Putamen (tissue), 1 donor: ENCODE measurements at places on chromosomes 6 and 20.

GRCh38 chr6:72534236-72534635, 87.6 kb upstream of the KCNQ5 start:
- DNase-seq: no peak

GRCh38 chr6:26056583-26057350, 30.5 kb upstream of the HFE start:
- peak; percentile 8 for DNase-seq

DNA sequence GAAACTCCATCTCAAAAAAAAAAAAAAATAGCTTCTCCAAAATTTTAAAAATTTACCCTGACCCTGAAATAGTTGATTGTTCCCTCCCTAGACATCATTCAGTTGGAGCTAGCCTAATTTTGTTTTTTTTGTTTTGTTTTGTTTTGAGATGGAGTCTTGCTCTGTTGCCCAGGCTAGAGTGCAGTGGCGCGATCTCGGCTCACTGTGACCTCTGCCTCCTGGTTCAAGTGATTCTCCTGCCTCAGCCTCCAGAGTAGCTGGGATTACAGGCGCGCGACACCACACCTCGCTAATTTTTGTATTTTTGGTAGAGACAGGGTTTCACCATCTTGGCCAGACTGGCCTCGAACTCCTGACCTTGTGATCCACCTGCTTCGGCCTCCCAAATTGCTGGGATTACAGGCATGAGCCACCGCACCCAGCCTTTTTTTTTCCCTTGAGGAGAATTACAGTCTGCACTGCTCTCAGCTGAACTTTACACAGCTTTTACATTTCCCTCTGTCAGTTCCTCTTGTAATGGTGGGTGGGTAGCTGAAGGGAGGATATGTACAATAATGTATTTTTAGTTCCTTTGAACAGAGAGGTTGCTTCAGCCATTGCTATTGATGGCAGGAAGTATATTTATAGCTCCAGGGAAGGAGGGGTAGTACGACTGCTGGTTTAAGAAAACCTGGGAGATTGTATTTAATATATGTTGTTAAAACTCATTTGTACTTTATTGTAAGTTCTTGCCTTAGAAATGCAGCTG, 27.7 kb downstream of the PTPRA start:
- peak; percentile 67 for DNase-seq

DNA sequence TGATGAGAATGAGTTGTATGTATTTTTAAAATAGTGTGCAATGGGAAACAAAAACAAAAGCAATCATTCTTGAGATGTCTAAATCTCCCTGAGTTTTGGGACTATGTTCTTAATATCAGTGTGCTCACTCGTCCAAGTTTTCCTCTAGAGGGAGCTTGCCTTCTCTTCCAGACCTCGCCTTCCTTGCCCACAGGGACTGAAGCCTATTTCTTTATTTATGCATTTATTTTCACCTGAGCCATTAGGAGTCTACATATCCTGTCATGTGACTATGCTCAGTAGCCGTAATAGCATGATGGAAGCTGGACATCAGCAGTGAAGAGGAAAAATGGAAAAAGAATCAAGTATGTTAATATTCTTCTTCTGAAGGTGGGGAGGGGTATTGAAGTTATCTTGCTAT, 131.2 kb downstream of the SH3BGRL2 start:
- DNase-seq: peak; percentile 20

DNA sequence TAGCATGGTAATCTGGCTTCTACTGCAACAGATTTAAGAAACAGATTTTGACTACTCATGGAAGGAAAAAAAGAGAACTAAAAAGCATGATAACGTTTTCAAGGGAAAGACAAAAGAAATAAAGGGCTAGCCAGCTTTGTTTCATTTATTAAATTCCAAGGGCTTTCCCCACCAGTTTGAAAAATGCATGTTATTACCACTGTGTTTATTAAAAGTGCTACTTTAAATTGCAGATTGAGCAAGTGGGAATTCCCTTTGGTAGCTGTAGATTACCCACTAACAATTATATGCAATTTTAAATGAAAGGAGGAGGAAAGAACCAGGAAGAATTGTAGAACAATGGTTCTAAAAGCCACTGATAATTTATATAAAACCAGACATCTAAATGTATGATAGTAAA, 40.6 kb upstream of the NHSL1 start:
- DNase-seq: no peak

DNA sequence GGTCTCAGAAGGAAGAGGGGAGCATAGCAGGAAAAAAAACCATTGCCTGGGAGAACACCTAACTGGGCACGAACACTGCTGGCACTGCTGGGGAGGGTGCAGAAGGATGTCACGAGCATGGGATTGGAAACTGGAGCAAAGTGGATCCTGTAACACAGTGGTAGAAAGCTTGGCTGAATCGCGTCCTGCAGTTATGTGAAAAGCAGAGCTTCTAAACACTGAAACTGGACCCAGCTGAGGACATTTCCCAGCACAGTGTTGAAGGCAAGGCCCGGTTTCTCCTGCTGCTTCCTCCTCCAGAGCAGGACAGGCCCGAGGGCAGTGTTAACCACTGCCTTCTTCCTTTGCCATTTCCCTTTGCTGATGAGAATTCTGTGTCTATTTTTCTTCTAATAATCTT, 6.7 kb downstream of the APMAP start:
- no peak for DNase-seq

- DNase-seq: no peak
Measured at GRCh38 chr6:99390896-99391295, 3.1 kb downstream of the COQ3 start.

DNA sequence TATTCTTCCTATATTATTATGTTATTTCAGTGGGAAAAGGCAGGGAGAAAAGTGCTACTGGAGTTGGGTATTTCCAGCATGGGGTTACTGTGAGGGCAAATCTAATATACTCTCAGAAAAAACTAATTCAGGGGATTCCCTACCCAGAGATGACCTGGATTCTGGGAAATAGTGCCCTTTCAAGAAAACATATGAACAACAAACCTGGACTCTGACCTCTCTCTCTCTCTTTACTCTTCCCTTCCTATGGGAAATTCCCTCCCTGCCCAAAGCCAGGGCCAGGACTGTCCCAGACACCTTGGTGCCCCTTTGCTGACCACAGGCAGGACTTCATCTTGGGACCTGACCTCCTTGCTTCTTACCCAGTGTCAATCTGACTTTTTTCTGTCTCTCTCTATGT, 1.6 kb upstream of the UBD start:
- DNase-seq: no peak

DNA sequence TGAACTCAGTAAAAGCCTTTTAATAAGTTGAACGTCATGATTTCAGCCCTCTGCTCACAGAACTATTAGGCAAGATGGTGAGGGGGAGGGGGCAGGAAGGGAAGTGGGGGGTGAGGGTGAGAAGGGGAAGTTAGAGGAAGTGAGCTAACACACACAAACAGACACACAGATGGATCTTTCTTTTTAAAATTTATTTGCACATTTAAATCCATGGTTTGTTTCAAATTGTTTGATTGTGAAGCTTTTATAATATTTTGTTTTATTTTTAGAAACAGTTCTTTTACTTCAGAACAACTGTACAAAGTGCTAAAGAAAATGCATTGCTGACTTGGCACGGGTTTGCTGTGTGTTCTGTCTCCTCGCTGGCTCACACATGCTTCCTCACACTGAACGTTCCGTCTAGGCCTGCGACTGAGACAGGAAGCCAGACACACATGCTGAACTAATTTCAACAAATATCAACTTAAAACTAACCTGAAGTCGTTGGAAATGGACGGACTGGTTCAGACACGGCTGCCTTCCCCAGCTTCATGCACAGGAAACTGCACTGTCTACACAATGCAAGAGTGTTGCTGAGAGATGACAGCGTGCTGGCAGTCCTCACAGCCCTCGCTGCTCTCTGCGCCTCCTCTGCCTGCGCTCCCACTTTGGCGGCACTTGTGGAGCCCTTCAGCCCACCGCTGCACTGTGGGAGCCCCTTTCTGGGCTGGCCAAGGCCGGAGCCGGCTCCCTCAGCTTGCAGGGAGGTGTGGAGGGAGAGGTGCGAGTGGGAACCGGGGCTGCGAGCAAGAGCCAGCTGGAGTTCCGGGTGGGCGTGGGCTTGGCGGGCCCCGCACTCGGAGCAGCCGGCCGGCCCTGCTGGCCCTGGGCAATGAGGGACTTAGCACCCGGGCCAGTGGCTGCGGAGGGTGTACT, 8.1 kb upstream of the ZBP1 start:
- no peak for DNase-seq

GRCh38 chr6:159809149-159809548, 9.1 kb downstream of the PNLDC1 start:
- no peak for DNase-seq

- no peak for DNase-seq
Measured at GRCh38 chr20:39206899-39207564, 244.9 kb downstream of the DHX35 start.

DNA sequence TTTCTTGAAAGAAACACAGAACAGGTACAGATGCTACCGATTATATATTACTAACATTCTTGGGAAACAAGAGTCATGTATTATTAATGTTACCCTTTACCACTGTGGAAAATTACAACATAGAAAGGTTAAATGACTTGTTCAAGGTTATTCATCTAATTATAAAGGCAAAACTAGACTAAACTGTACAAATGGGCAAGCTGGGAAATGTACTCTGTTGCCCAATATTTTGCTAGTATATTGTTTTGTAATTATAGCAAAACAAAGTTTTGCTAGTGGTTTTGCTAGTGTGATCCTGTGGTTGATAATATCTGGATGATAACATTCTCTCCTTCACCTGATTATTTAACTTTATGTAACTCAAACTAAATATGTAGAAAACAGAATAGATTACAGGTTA, 96.5 kb downstream of the TINAG start:
- DNase-seq: no peak

GRCh38 chr6:161088676-161089328, 97.2 kb downstream of the MAP3K4 start:
- no peak for DNase-seq

- DNase-seq: no peak
Measured at GRCh38 chr6:98634569-98634968, 199.8 kb upstream of the POU3F2 start.

DNA sequence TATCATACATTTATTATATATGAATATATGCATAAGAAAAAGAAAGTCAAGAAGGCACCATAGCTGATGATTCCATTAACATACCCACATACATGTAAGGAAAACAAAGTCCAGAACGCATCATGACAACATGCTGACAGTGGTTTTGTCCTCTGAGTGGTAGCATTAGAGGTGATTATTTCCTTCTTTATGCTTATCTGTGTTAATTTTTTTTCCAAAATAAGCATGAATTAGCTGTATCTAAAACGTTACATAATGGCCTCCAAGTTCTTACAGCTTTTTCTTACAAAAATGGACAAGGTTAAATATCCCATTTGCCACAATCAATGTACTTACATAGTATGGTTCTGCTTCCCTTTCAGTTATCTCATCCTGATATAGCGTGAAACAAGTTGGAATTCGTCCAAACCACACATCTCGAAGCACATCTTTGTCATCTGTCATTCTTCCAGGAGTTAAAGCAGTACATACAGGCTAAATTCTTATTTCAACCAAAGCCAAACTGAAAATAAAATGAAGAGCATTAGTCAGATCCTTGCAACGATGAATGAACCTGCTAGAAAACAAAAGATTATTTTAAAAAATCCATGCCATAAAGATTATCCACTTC, 9.7 kb downstream of the ATG5 start:
- DNase-seq: peak; percentile 34

- no peak for DNase-seq
Measured at GRCh38 chr6:9360881-9361280, 925.5 kb upstream of the SLC35B3 start.

GRCh38 chr6:57263739-57264138, 41.6 kb upstream of the RAB23 start:
- no peak for DNase-seq

DNA sequence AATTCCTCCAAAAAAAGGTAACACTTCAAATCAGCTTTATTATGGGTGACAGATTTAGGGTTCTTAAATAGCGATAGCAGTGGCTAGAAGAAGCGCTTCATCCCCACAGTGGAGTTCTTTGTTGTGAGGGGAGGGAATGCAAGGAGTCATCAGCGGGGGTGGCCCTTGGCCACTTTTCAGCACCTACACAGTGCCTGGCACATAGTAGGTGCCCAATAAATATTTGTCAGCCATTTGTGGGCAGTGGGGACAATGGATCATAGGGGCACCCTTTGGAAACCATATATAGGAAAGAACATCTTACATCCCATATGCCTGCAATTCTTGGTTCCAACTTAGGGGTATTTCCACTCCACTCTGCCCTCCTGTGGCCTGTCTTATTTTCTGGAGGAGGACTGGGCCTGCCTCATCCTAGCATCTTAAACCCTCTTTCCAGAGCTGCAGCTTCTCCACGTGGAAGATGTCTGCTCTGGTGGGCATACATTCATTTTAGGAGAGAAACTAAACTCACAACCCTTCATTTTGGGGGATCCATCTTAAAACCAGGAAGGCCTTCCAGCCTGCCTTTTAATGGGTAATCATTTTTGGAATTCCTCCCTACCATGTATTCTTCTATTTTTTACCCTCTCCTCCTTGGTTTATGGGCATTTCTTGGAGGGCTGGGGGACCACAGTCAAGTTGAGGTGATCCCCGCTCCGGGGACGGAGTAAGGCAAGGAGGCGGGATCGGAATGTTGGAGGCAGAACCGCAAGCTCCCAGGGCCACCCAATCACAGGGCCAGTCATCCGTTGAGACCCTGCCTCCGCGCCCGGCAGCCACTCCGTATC, 2.6 kb upstream of the GPSM3 start:
- DNase-seq: peak; percentile 57

DNA sequence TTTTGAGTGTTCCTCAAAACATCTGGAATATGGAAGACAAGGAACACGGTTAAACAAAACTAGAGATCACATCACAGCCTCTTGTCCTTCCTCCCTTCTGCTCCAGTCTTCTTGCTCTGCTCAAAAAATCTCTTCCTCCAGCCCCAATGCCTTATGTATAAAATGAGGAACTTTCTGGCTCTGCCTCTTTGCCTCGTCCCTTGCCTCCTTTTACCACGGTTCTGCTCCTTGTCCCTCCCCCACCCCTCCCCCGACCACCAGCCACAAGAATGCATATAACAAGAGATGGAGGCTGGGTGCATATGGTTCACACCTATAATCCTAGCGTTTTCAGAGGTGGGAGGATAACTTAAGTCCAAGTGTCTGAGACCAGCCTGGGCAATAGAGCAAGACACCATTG, 43.6 kb downstream of the PLAGL2 start:
- no peak for DNase-seq

GRCh38 chr20:47708953-47709833, 76.1 kb downstream of the SULF2 start:
- no peak for DNase-seq

DNA sequence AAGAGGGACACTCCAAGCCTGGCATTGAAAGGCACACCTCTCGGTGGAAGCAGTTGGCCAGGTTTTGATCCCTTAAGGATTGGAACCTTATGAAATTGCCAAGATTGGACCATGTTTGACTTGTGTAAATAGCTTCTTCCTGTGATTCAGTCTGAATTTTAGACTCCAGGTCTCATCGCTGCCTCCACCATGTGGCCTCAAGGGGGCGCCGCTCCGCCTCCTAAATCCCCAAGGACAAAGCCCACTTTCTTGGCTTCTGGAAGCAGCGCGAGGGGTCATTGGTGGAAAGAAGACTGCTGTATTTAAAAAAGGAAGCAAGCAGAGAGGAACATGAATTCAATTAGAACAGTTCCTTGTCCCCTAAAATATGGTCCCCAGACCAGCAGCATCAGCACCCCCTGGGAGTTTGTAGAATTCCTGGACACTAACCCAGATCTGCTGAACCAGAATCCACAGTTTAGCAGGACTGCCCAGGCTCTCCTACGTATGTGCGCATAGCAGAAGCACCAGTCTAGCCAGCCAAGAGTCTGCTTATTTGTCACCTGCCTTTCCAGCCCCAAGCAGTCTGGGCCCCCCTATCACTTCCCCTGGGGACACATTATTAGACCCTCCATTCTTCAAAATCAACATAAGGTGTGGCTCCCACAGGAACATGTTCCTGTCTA, 108.5 kb downstream of the LY86 start:
- DNase-seq: no peak
